Mesangial cell (primary cell): ENCODE measurements at places on chromosomes 13 and 19. TPM values are rescaled to one million over a fixed set of nuclear protein-coding genes. Genes with fewer than 3 reads are reported as not detected.

The ATP8A2 gene
- 1.5 and 2.4 TPM in 2 replicates for total RNA-seq

The LILRA2 gene
- total RNA-seq = not detected in 2 replicates

The NCAN gene
- total RNA-seq = not detected in 2 replicates

The DACT3 gene
- 0.33 and 1.8 TPM in 2 replicates for total RNA-seq

The TSSK6 gene
- total RNA-seq = 1.6 and 2.3 TPM in 2 replicates

The ZNF681 gene
- 1.3 and 1.6 TPM in 2 replicates for total RNA-seq

The KLK3 gene
- total RNA-seq = not detected in 2 replicates

The FBXO17 gene
- 22.5 and 53.4 TPM in 2 replicates for total RNA-seq

The ZNF799 gene
- total RNA-seq = 1.9 and 2.3 TPM in 2 replicates

The SUGP2 gene
- total RNA-seq = 24.6 and 28.0 TPM in 2 replicates

The ADAMTSL5 gene
- 0.65 and 4.4 TPM in 2 replicates for total RNA-seq

The TGFBR3L gene
- 1.8 and 4.4 TPM in 2 replicates for total RNA-seq

The MEF2B gene
- total RNA-seq = not detected in 2 replicates

The CEACAM5 gene
- not detected in 2 replicates for total RNA-seq

The ACTMAP gene
- 3.4 and 12.2 TPM in 2 replicates for total RNA-seq

The COX6B1 gene
- total RNA-seq = 474 TPM in 2 replicates
